ENCODE measurements at places on chromosomes 7 and 10. TPM values are rescaled to one million over a fixed set of nuclear protein-coding genes. Genes with fewer than 3 reads are reported as not detected.

Gene MAT1A
- 0.31 TPM for polyA plus RNA-seq

Gene OGDHL
- polyA plus RNA-seq: 0.31 TPM

Gene ANXA7
- polyA plus RNA-seq: 55.7 TPM

Gene POLL
- polyA plus RNA-seq: 38.9 TPM

Gene FEZF1
- polyA plus RNA-seq: not detected

Gene STAG3
- 0.50 TPM for polyA plus RNA-seq

Gene AKR1B15
- polyA plus RNA-seq: 0.08 TPM

Gene C1GALT1
- 2.7 TPM for polyA plus RNA-seq

Gene SPAG6
- not detected for polyA plus RNA-seq

Gene PON3
- 4.9 TPM for polyA plus RNA-seq

Gene NUTM2E
- 0.40 TPM for polyA plus RNA-seq

Gene CDNF
- polyA plus RNA-seq: 4.1 TPM

Gene OR6V1
- polyA plus RNA-seq: not detected
